Right lung (tissue), 10 donors: ENCODE measurements at places on chromosomes 1 and 21. TPM values are rescaled to one million over a fixed set of nuclear protein-coding genes. Genes with fewer than 3 reads are reported as not detected.
A peak's percentile ranks its signal among the peaks of the same experiment; 100 is the strongest.

Gene ID3
- polyA plus RNA-seq, result 163 TPM

Gene KRTAP11-1
- polyA plus RNA-seq, result not detected

Gene AADACL3
- not detected for polyA plus RNA-seq

Gene RRP1
- polyA plus RNA-seq, result 21.6 TPM

Gene SLC9C2
- polyA plus RNA-seq, result 0.27 TPM

Gene CFHR2
- 0.14 TPM for polyA plus RNA-seq

- no peak for DNase-seq
Measured at GRCh38 chr1:78184460-78185072, 138.8 kb downstream of the GIPC2 start.

DNA sequence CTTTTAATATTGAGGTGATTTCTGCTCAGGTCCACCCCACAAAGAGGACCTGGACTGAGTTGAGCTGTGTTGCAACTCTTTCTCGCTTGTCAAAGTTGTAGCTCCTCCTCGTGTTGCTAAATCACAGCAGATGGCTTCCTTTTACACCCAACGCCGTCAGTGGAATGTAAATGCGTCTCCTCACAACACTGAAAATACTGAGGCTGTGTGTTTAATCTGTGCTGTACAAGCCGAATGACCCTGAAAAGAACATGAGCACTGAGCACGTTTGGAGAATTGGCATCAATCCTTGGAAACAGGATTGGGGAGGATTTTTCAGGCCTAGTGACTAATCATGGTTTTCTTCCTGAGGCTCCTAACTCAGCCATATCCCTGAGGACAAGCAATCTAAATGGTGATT is 196.0 kb downstream of the CRB1 start:
- peak; percentile 88 for DNase-seq

DNA sequence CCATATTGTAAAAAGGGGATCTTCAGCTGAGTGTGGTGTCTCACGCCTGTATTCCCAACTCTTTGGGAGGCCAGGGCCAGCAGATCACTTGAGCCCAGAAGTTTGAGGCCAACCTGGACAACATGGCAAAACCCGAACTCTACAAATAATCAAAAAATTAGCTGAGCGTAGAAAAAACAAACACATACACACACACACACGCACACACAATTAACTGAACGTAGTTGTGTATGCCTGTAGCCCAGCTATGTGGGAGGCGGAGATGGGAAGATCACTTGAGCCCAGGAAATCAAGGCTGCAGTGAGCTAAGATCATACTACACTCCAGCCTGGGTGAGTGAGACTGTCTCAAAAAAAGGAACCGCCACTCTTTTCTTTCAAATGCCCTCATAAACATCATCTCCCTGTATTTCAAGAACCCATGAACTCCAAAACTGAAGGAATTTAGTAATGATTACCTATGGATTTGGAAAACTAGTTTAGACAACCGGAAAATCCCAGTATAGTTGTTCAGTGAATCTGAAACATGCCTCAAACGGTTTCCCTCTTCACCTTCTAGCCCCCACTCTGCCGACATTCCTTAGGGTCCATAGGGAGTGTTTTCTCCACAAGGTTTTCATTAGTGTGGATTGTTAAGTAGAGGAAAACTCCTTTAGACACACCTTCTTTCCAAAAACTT is 4.5 kb downstream of the TXNIP start:
- DNase-seq, result no peak

DNA sequence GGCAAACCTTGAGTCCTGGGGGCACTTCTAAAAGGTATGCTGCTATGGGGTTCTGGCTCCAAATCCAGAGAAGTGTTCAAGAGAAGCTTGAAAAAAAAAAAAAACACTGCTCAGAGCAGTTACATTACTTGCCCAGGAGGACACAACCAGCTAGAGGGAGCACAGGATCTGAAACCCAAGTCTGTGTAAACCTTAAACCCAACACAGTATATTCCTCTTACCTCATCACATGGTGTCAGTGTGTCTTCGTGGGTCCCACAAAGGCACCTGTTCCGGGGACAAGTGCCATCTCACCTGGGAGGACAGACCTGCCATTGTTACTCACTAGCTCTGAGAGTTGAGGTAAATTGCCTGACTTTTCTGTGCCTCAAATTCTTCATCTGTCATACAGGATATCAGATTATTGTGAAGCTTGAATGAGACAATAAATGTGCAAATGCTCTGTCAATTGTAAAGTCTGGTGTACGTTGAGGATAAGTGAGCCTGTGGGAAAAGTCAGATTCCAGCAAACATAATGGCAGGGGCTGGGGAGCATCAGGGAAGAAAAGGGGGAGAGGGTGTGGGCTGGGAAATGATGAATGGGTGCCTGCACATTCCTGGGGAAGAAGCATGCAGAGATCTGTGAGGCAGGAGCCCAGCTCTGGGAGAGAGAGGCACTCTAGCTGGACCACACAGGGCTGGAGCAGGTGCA is 170.4 kb upstream of the ZC3H12A start:
- DNase-seq, result no peak

DNA sequence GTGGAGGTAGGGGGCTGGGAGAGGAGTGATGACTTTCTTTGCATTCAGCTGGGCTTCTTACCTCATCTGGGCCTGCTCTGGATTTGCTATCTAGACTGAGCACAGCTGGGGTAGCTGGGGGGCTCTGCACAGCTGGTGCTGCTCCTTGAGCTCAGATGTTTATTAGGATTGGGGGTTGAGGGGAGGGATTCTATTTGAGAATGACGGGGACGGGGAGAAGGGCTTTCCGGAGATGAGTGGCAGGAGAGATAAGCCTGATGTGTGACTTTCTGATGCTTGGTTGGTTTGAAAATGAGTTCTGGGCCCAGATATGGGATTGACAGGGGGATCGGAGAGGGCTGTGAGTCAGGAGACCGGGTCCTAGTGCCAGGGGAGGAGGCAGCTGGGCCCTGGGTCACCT is 146.1 kb upstream of the CSF3R start:
- no peak for DNase-seq

DNA sequence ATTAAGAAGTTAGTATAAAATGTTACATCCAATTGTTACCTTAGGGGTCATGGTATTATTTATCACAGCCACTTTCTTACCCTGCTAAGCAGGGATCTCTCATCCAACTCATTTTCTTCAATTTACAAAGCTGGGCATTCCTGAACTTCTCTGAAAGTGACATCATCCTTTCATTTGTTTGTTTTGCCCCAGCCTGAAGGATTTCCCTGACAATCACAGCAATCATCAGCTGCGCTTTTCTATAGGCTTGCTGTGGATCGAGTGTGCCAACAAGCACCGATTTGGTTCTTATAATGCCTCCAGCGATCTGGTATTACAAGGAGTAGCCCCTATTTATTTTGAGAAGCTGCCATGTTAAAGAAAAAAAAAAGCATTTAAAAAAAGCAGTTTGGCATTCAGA is 240.2 kb downstream of the USH2A start:
- no peak for DNase-seq

DNA sequence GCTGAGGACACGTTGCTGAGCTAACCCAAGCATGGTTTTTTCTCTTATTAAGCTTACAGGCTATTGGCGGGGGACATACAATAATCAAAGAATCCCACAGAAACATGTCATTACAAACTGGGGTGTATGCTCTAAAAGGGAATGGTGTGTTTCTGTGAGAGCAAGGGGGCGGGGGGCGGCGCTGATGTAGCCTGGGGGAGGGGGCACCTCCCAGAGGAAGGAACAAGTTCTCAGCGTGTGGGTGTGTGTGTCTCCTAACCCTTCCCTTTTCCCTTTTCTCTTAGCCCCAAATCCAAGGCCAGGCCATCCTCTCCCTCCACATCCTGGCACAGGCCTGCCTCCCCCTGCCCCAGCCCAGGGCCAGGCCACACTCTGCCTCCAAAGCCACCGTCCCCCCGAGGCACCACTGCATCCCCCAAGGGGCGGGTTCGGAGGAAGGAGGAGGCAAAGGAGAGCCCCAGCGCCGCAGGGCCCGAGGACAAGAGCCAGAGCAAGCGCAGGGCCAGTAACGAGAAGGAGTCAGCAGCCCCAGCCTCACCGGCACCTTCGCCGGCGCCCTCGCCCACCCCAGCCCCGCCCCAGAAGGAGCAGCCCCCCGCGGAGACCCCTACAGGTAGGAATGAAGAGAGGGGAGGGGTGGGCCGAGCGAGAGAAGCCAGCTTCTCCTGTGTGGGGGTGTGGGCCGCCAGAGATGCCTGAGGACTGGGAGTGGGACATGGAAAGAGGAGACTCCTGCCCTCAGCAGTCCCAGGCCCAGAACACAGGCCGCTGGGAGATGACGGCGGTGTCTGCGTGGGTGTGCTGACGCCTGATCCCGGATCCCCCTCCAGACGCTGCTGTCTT is 21.9 kb downstream of the MAP7D1 start:
- no peak for DNase-seq

DNA sequence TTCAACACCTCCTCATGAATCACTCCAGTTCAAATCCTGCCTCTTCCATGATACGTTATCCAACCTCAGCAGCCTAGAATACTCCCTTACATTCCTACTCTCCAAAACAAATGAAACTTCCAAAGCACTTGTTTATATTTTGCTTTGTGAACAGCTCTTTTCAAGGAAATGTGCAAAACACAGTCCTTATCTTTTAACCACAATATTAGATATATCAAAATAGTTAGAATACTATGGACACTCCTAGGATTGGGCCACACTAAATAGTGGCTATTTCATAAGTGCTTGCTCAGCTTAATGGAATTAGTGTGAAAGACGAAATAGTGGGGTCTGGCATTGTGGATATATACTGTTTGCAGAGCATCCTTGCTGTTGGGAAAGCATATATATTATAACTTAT is 173.5 kb downstream of the ZC3H11B start:
- no peak for DNase-seq

DNA sequence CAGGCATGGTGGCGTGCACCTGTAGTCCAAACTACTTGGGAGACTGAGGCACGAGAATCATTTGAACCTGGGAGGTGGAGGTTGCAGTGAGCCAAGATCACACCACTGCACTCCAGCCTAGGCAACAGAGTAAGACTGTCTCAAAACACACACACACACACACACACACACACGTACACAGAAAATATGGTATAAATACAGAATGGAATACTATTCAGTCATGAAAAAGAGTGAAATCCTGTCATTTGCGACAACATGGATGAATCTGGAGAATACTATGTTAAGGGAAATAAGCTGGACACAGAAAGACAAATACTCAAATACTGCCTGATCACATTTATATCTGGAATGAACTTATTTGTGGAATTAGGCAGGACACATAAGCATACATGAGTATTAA is 18.4 kb downstream of the FOXD2 start:
- no peak for DNase-seq

- no peak for DNase-seq
Measured at GRCh38 chr1:204418174-204419063, 6.8 kb upstream of the PPP1R15B start.

DNA sequence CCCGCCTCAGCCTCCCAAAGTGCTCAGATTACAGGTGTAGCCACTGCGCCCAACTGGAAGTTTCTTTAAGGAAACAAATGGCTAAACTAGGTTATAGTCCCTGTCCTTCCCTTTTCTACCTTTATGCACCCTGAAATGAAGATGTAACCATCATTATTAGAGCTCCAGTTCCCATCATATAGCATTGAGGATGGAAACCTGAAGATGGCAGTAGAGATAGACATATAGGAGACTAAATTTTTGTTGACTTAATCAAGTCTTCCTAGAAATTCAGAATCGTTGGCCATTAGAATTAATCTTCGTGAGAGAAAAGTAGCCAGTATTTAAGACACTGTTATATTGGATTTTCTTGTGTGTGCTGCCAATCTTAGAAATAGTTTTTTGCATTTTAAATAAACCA is 1016.3 kb upstream of the NCAM2 start:
- DNase-seq, result no peak

DNA sequence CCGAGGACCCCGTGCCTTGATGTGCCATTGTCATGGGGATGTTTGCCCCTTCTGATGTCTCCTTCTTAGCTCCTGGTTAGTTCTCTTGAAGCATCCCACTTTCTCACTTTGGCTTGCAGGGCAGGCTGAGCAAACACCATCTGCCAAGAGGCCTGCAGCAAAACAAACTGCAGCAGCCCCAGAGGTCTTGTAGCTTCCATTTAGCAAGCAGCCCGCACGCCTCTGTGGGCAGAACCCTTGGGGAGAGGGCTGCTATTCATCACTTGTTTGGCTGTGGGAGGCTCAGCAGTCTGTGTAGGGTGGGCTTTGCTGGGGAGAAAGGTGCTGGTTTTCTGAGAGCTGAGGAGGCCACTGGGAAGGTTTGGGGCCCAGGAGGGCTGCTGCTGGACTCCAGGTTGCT is 56.7 kb downstream of the KCNC4 start:
- no peak for DNase-seq

DNA sequence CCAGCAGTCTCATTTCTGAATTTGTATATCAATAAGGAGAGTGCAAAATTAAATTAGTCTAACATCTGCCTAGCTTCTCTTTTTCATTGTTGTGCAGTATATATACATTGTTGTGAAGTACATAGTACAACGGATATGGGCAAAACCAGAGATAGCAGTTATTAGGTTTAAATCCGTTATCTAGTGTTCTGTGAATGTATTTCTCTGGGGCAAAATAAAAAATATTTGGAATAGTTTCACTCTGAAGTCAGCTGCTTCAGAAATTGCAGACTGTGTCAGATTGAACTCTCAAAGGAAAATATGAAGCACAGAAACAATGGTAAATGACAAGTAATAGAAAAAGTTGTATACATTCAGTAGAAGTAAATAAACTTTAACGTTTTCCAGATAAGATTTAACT is 836.5 kb upstream of the CXADR start:
- no peak for DNase-seq

- no peak for DNase-seq
Measured at GRCh38 chr1:12601700-12602658, 16.0 kb downstream of the DHRS3 start.

DNA sequence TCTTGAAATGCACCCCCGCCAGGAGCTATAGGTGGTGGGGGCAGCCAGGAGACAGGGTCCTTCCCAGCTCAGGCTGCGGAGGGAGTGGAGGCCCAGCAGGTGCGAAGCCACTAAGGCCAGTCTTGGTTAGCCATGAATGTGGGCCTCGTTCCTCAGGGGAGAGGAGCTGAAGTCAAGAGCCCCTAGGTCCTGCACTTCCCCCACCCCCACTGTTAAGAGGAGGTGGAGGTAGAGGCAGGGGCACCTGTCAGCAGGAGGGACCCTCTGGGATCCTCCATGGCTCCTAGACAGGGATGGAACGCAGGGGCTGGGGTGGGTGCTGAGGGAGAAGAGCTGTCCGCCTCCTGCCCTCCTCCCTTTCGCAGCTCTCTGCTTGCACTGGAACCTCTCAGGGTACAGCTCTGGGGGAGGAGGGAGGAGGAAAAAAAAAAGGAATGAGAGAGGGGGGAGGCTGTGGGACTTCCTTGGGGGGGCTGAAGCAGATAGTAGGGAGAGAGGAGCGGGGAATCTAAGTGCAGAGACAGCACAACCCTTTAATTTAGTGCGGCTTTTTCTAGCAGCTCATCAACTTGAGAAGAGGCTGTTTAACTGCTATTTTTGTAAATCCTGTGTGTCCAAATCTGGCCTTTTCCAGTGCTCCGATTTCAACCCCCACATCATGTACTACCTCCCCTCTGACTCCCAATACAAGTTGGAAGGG is 37.0 kb downstream of the MATN1 start:
- DNase-seq, result peak; percentile 52

GRCh38 chr1:227540170-227541098 is 22.9 kb upstream of the ZNF678 start:
- no peak for DNase-seq

GRCh38 chr1:230550428-230550827 is 91.9 kb upstream of the COG2 start:
- DNase-seq, result no peak
